Stimulated activated CD4-positive, alpha-beta T cell treated with anti-CD3 and anti-CD28 coated beads, Interleukin-15, amount 100 ng/mL, for 1 hour (primary cell): ENCODE measurements at places on chromosomes 11 and 22.

DNA sequence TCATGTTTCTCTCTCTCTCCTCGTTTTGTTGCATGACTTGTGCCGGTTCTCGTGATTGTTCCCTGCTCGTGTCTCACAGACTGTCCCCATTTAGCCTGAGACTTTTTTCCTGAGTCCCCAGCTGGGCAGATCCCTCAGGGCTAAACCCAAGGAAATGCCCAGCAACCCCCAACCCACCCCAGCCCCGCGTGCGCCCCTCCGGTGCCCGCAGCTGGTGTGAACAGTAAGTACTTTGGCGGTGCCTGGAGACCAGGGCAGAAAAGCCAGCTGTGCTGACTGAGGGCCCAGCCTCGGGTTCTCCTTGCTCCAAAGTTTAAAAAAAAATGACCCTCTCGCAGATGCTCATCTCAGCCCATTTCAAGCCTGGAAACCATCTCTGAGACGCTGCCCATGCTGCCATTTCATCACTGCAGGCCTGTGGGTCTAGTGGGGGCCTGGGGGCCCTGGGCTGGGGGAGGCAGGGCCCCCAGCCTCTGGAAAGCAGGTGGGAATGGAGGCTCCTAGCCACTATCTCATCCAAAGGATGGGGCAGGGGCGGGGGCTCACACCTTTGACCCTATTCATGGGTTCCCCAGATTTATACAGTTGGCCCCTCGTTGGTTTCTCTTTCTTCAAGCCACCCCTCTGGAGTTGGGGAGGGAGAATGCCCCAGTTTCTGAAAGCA lies 41.8 kb downstream of the KCNC1 start:
- DNase-seq: no peak

DNA sequence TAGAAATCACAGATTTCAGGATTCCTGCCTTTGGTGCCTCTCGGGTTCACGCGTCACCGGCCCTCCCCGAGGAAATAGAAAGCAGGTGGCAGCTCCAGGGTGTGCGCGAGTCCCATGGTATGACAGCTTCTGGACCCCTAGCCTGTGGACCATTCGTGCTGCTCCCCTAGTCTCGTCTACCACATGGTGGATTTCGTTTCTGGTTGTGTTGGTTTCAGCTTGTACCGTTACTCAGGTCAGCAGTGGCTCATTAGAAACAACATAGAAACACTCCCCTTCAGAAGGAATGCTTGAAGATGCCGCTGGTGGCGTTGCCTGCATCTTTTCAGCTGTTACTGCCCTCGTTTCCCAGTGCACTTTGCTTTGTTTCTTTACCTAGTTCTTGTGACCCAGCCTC lies 700 bp downstream of the TTC17 start:
- no peak for DNase-seq

- DNase-seq: no peak
Observed at GRCh38 chr11:73002214-73002613, 139.9 kb downstream of the FCHSD2 start.

DNA sequence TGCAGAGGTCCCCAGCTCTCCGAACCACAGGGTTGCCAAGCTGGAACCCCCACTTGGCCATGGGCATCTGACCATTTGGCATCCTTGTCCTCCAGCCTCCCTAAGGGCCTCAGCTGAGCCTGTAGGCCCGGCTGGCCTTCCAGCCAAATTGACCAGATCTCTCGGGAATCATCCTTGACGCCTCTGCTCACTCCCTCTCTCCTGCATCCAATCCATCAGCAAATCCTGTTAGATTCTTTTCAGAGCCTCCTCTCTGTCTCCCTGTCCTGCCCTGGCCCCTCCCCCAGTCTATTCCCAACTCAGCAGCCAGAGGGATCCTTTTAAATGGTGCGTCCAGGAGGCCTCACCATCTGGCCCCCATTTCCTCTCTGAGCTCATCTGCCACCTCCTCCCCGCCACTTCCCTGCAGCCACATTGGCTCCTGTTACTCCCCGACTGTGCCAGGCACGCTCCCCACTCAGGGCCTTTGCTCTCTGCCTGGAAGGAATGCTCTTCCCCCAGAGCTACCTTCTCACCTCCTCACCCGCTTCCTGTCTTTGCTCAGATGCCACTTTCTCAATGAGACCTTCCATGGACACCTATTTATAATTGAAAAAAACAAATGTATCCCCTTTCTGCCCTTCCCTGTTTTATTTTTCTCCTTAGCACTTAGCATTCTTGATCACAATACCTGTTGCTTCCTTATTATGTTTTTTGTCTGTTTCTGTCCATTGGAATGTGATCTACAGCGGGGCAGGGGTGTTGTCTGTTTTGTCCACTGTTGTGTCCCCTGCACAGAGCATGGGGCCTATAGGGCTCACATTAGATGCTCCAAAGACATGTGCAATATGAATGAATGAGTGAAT lies 78.1 kb downstream of the NFAM1 start:
- no peak for DNase-seq

DNA sequence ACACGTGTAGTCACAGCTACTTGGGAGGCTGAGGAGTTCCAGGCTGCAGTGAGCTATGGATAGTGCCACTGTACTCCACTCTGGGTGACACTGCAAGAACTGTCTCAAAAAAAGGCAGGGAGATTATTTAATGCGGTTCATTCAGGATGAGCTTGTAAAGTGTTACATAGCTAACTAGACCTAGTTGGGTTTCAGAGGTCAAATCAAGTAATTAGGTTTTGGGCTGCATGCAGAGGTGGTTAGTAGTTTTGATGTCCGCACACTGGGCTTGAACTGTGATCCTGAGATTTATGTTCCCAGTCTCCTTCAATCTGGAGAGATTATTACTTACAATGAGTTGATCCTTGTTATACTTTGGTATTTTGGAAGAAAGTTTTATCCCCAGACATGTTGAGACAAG lies 2.1 kb upstream of the RBM4 start:
- no peak for DNase-seq
